ENCODE measurements at places on chromosomes 16 and 17. TPM values are rescaled to one million over a fixed set of nuclear protein-coding genes. Genes with fewer than 3 reads are reported as not detected.

DNA sequence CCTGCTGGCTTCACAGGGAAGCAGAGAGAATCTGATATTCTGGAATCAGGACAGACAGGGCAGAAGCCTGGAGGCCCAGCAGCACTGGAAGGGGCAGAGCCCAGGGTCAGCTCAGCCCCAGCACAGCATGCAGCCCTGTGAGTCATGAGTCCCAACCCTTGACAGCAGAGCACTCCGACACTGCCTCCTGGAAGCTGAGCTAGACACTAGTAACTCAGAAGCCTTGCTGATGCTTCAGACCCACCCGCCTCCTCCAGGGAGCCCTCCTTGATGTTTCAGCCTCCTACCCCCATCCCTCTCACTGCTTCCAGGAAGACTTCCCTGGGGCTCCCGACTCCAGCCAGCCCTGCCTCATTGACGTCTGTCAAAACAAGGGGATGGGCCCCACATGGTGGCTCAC, 6.9 kb downstream of the CAMKK1 start:
- DNase-seq: no peak

GRCh38 chr16:49698931-49699840, 156.7 kb downstream of the ZNF423 start:
- no peak for DNase-seq

DNA sequence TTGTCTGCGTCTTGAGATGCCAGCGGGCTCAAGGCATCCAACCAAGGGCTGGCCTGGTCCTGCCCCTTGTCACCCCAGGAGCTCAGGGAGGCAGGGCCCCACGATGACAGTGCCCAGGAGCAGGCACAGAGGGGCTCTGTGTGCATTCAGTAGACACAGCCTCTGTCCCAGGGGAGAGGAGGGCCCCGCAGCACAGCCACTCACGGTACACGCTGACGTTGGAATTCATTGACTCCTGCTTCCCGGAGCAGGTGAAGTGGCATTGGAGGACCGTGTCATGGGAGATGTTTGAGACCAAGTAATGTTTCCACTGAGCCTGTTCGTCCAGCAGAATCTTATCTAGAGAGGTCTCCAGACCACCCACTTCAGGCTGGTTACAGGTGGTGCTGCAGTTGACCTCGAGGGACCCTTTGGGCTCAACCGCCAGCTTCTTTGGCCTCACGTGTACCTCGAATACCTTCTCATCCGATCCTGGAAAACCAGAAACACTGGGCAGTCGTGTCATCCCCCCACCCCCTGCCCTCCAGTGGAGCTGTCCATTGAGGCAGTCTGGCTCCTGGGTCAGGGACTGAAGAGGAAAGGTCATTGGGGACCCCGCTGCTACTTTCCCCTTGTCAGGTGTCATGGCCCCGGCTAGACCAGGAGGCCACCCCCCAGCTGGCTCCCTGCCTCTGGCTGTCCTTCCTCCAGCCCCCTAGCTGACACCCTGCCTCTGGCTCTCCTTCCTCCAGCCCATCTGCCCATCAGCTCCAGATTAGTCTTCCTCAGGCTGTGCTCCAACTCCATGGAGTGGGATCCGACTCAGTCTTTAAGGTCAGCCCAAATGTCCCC, 7.0 kb downstream of the PRR29 start:
- no peak for DNase-seq

KRTAP4-9 gene
- total RNA-seq: not detected

- no peak for DNase-seq
Observed at GRCh38 chr17:75406222-75406615, 741 bp upstream of the GRB2 start.

DNA sequence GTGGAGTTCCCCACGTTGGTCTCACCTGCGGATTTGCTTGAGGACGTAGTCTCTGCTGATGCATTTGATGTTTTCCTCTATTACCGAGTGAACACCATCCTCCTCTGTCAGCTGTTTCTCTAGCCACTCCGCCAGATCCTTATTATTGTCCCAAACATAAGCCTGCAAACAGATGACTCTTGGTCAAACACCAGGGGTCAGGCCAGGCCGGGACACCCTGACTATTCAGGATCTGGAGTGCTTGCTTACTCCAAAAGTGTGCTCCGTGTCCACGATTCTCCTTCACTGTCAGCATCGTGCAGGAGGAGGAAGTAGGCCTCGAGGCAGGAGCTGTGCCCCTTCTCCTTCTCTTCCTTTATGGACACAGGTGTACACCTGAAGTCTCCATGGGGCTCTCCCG, 140.2 kb downstream of the AATF start:
- DNase-seq: no peak

KRT40 gene
- not detected for total RNA-seq

- DNase-seq: peak; percentile 69
Observed at GRCh38 chr17:75864448-75864871, 9.3 kb upstream of the WBP2 start.

DNA sequence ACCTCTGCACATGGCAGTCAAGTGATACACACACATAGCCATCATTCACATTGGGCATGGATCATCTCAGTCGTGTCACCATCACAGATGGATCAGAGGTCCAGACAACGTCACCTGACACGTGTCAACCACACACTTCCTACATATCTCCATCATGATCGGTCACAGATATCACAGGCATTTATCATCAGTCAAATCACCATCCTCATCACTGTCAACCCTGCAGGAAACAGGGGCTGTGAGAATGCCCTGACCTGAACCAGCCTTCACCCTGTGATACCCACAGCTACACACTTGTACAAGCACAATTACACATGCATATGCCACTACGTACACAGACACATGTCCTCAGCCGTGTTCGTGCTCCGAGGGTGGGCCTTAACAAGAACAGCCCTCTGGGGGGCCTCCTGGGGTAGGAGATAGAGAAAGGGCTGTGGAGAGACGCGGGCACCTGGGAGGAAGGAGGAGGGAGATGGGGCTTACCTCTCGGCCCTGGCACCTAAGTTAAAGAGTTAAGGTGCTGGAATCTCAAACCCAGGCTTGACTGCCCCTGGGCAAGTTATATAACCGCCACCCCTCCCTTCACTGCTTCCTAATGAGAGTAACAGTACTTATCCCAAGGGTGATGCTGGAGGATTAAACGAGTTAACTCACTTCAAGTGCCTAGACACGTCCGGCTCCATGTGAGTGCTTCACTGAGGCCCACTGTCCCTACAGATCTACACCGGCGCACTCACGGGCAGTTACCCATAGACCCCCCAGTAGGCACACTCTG, 1.1 kb downstream of the SLC12A4 start:
- DNase-seq: no peak

PERCC1 gene
- 0.31 TPM for total RNA-seq

GRCh38 chr17:44232061-44232460, 12.6 kb upstream of the UBTF start:
- no peak for DNase-seq

CUEDC1 gene
- 44.1 TPM for total RNA-seq

DNA sequence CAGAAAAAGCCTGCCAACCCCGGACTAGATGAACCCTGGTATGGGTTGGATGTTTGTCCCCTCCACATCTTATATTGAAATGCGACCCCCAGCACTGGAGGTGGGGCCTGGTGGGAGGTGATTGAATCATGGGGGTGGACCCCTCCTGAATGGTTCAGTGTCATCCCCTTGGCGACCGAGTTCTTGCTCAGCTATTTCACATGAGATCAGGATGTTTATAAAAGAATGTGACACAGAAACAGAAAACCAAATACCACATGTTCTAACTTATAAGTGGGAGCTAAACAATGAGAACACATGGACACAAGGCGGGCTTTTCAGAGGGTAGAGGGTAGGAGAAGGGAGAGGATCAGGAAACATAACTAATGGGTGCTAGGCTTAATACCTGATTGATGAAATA, 576.0 kb upstream of the HSBP1 start:
- DNase-seq: no peak

DNA sequence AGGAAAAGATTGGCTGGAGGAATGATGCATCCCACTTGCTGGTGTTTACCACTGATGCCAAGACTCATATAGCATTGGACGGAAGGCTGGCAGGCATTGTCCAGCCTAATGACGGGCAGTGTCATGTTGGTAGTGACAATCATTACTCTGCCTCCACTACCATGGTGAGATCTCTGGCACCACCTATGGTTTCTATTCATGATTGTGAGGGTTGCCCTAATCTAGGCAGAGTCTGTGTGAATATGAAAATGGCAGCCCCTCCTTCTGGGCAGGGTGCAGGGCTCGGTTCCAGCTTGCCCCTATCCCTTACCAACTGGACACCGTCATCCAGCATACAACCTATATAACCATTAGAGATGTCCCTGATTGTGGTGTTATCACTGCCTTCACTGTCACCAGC, 33.4 kb downstream of the ITGB3 start:
- no peak for DNase-seq

- no peak for DNase-seq
Observed at GRCh38 chr17:64662774-64663367, 764 bp upstream of the SMURF2 start.

ZNF624 gene
- total RNA-seq: 3.6 TPM

DNA sequence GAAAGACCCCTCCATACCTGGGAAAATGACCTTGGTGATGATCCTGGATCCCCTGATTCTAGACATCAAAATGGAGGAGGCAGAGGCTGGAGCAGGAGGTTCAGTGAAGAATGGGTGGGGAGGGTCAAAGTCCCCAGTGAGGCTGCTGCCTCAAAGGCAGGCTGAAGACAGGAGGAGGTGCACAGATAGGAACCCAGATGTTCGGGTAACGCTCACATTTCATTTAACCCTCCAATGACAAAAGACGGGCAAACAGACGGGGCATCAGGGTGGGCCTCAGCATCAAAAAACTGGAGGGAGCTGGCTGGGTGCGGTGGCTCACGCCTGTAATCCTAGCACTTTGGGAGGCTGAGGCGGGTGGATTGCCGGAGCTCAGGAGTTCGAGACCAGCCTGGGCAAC, at the start of gene ANKRD40CL:
Gene ANKRD40CL, minus strand, starts transcription at position 73 of the 400 bp plus-strand sequence. CDS start 605 bp downstream, outside the sequence.
- DNase-seq: no peak

SLC12A4 gene
- total RNA-seq: 121 TPM

- DNase-seq: no peak
Observed at GRCh38 chr17:19000531-19001325, 3.8 kb downstream of the FAM83G start.

GRCh38 chr16:4093495-4094126, 22.6 kb downstream of the ADCY9 start:
- no peak for DNase-seq

DNA sequence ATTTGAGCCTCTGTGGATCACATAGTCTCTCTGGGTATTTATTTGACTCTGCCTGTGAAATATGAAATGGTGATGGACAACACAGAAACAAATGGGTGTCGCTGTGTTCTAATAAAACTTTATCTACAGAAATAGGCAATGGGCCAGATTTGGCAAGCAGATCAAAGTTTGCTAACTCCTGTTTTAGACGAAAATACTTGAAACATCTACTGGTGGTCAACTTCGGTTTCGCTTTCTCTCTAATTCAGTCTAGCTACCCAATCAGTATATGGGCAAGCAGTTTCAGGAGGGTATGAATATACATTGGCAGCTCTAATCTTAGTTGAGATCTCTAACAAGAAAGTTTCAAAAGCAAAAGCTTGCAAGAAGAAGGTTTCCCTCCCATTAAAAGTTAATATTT, 60.1 kb upstream of the DYNLRB2 start:
- no peak for DNase-seq

HBA1 gene
- total RNA-seq: 159 TPM

KRT23 gene
- 0.35 TPM for total RNA-seq

UQCRC2 gene
- total RNA-seq: 186 TPM

DNA sequence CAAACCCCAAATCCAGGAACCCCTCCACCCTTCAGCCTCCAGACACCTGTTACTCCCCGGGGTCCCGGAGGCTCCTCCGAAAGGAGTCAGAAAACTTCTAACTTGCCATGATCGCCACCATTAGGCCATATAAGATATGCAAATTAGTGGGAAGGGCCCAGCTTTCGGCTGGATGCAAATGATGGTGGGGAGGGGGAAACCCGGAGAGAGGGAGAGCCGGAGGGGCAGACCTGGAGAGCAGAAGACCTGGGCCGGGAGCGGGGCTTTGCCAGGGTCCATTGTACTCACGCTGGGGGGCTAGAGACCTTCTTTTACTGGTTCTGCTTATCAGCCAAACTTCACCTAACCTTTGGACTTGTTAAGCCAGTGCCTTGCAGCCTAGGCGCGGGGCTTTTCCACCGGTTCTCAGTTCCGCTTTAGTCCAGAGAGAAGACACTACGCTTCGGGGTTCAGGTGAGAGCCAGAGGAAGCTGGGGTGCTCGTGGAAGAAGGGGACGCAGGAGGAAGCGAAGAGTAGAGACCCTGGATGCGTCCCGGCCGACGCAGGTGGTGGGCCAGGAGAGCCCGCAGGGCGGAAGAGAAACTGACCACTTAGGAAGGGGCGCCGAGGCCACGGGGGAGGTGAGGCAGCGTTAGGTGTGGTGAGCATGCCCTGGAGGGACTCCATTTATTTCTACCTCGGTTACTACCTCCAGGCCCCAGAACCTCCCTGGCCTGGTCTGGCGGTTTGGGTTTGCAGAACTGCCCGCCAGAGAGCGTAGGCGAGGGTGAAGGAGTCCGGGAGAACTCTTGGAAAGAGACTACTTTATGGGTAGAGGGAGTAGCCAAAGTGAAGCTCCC, at the start of gene HNF1B:
Gene HNF1B, minus strand, starts transcription at position 99 of the 840 bp plus-strand sequence. CDS start 175 bp downstream, outside the sequence.
- peak; percentile 70 for DNase-seq

Measured in left lung (tissue), 14 donors.